Regular cardiac myocyte (primary cell): ENCODE measurements at places on chromosomes 7 and 10. TPM values are rescaled to one million over a fixed set of nuclear protein-coding genes. Genes with fewer than 3 reads are reported as not detected.

Gene SLC26A3
- not detected in 2 replicates for total RNA-seq

Gene CPN1
- total RNA-seq: not detected in 2 replicates

Gene LRRC18
- total RNA-seq: not detected in 2 replicates

Gene LHFPL3
- total RNA-seq: not detected in 2 replicates

Gene PLXNA4
- total RNA-seq: 7.9 and 8.4 TPM in 2 replicates

Gene USP6NL
- total RNA-seq: 10.7 and 12.4 TPM in 2 replicates

Gene GDF2
- under 0.01 TPM in 1 of 2 replicates, not detected in the other for total RNA-seq

Gene NUTM2A
- total RNA-seq: 0.28 and 0.58 TPM in 2 replicates

Gene LRIT1
- total RNA-seq: not detected in 2 replicates

Gene GBX1
- not detected in 2 replicates for total RNA-seq

Gene CDH23
- total RNA-seq: under 0.01 and 0.56 TPM in 2 replicates

Gene SORCS1
- total RNA-seq: not detected in 2 replicates

Gene TUBB8
- total RNA-seq: not detected in 2 replicates

Gene ITPRID1
- not detected in 2 replicates for total RNA-seq

Gene PPP1R3C
- total RNA-seq: 59.6 and 181 TPM in 2 replicates

Gene MKLN1
- total RNA-seq: 42.9 and 53.3 TPM in 2 replicates

Gene TM9SF3
- total RNA-seq: 181 and 197 TPM in 2 replicates

Gene SERPINE1
- 2,435 and 2,576 TPM in 2 replicates for total RNA-seq

Gene C10orf67
- total RNA-seq: 0.19 TPM in 1 of 2 replicates, not detected in the other

Gene EN2
- not detected in 2 replicates for total RNA-seq

Gene RBP4
- total RNA-seq: 0.28 TPM in 1 of 2 replicates, not detected in the other

Gene RNF32
- total RNA-seq: 0.77 and 2.5 TPM in 2 replicates

Gene PRLHR
- total RNA-seq: not detected in 2 replicates

Gene MEIG1
- not detected in 2 replicates for total RNA-seq

Gene CPVL
- total RNA-seq: 0.58 TPM in 1 of 2 replicates, not detected in the other

Gene SLC39A12
- not detected in 2 replicates for total RNA-seq

Gene UPK3B
- under 0.01 TPM in 1 of 2 replicates, not detected in the other for total RNA-seq

Gene ARMC3
- total RNA-seq: not detected in 2 replicates

Gene MRPL32
- total RNA-seq: 54.4 and 72.1 TPM in 2 replicates

Gene GCK
- 0.38 and 0.85 TPM in 2 replicates for total RNA-seq

Gene ACTL6B
- not detected in 2 replicates for total RNA-seq

Gene CRTAC1
- under 0.01 and 0.28 TPM in 2 replicates for total RNA-seq

Gene PCLO
- 0.19 and 0.56 TPM in 2 replicates for total RNA-seq

Gene CLEC2L
- not detected in 2 replicates for total RNA-seq

Gene PNLIPRP2
- total RNA-seq: not detected in 2 replicates

Gene SCART1
- total RNA-seq: 0.77 and 1.1 TPM in 2 replicates

Gene NEURL1
- total RNA-seq: under 0.01 TPM in 2 replicates

Gene MINDY4
- total RNA-seq: 5.8 and 6.2 TPM in 2 replicates

Gene HYAL4
- total RNA-seq: not detected in 2 replicates

Gene MYOF
- 231 and 336 TPM in 2 replicates for total RNA-seq

Gene MSRB2
- total RNA-seq: 9.2 and 14.9 TPM in 2 replicates

Gene TBRG4
- total RNA-seq: 57.2 and 87.4 TPM in 2 replicates

Gene PARD3
- total RNA-seq: 53.7 and 67.1 TPM in 2 replicates

Gene PIP4K2A
- total RNA-seq: 38.6 and 41.8 TPM in 2 replicates

Gene NYAP1
- 0.19 and 0.85 TPM in 2 replicates for total RNA-seq

Gene OPALIN
- total RNA-seq: not detected in 2 replicates

Gene HEPACAM2
- total RNA-seq: 0.28 TPM in 1 of 2 replicates, not detected in the other

Gene GIMAP4
- 0.56 and 0.58 TPM in 2 replicates for total RNA-seq

Gene METTL27
- total RNA-seq: 9.9 and 11.5 TPM in 2 replicates

Gene DMBT1
- under 0.01 TPM in 2 replicates for total RNA-seq

Gene NEBL
- total RNA-seq: 0.19 and 1.1 TPM in 2 replicates

Gene ATE1
- 33.9 and 36.1 TPM in 2 replicates for total RNA-seq

Gene ENTPD1
- total RNA-seq: 0.58 and 4.2 TPM in 2 replicates

Gene STEAP4
- total RNA-seq: 0.19 and 0.56 TPM in 2 replicates

Gene EPHA1
- total RNA-seq: 0.58 TPM in 1 of 2 replicates, not detected in the other

Gene TMEM270
- total RNA-seq: not detected in 2 replicates

Gene FLNC
- 176 and 417 TPM in 2 replicates for total RNA-seq
